HEK293T (cell line): ENCODE measurements at places on chromosomes 11 and 22.

DNA sequence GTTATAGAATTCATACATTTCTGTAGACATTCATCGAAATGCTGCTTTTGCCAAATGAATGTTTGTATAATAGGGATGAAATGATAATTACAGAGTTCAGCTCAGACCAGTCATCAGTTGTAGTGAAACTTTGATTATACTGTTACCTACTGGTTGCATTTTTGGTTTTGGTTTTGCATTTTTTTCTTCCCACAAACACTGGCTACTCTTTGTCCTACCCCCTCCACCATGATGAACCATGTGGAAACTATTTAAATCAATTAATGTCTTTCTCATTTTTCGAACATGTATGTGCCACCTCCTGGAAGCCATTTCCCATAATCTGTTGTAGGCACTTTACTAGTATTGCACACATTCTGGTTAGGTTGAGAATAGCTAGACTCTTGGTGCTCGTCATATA is 75.3 kb upstream of the MTNR1B start:
- DNase-seq = no peak

- no peak for DNase-seq
Measured at GRCh38 chr11:2103668-2104523, 35.3 kb downstream of the IGF2 start.

- DNase-seq = no peak
Measured at GRCh38 chr11:124844664-124845079, 20.6 kb upstream of the ROBO3 start.

- DNase-seq = peak; percentile 46
Measured at GRCh38 chr11:100876815-100877520, 189.9 kb downstream of the ARHGAP42 start.

DNA sequence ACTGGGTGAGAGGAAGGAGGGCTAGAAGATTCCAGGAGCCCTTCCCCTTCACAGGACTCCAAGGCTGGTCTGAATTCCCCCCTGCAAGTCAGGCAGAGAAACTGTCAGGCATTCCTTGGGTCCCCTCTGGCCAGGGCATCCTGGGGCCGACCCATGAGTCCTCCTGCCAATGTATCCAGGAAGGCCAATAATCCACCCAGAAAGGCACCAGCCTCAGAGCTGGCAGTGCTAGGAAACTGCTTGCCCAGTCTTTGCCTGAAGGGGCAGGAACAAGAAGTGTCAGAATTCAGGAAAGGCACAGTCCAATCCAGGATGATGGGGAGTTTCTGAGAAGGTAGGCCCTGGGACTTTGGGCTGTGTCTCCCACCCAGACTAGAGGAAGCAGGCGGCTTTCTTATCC is 41.0 kb downstream of the BUD13 start:
- no peak for DNase-seq

DNA sequence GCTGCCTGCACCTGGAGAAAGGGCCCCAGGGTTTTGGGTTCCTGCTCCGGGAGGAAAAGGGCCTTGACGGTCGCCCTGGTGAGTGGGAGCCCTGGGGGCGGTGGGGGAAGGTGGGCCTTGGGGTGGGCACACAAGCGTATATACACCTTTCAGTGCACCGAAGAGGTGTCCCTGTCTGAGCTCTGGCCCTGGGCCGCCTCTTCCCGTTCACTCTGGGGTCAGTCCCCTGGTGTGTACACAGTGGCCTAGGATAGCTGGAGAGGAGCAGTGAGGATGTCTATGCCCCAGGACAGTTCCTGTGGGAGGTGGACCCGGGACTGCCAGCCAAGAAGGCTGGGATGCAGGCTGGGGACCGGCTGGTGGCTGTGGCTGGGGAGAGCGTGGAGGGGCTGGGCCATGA is 2.8 kb downstream of the NHERF4 start:
- no peak for DNase-seq

DNA sequence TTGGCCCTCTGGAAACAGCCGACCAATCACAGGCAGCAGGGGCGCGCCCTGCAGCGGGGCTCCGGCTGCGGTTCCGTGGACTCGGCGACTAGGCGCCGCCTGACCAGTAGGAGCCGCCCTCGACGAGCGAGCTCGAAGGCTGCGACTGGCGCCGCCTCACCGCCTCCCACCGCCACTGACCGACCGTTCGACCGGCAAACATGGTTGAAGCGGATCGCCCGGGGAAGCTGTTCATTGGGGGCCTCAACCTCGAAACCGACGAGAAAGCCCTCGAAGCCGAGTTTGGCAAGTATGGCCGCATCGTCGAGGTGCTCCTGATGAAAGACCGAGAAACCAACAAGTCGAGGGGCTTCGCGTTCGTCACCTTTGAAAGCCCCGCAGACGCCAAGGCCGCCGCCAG is at the start of gene RBMXL2:
Gene RBMXL2, plus strand, starts transcription at position 78 of the 400 bp plus-strand sequence. Its CDS starts 123 bp downstream, at position 201.
- DNase-seq = no peak

DNA sequence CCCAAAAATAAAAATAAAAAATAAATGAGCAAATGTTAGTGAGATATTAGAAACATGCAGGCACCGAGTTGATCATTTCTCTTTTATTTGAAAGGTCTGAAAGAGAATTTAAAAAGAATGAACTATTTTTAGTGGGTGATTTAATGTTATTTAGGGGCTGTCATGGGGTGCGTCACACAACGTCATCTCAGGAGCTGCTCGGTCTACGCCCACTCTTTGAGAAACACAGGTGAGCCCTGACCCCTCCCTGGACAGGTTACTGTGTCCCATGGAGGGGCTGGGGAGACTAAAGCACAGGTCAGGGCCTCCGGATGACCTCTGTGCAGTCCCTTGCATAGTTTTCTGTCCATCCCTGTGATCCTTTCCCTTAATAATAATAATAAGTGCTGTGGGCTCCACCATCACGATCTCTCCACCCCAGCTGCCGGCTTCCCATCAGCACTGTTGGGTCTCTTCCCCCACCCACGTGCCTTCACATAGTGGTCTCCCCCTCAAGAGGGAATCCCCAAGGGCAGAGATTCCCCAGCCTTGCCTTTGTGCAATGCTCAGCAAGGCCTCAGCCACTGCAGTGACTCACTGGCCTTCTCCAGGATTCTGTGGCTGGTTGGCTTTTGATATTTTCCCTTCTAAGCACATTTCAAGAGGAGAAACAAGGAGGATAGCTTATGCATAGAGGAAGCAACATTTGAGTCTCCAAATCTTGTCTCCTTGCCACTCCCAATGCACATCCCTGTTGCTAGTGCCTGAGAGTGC is 159.9 kb downstream of the TTC17 start:
- no peak for DNase-seq

GRCh38 chr11:66843776-66844495 is 695 bp downstream of the RCE1 start:
- no peak for DNase-seq

- DNase-seq = no peak
Measured at GRCh38 chr11:61762223-61762615, 9.8 kb downstream of the MYRF start.

DNA sequence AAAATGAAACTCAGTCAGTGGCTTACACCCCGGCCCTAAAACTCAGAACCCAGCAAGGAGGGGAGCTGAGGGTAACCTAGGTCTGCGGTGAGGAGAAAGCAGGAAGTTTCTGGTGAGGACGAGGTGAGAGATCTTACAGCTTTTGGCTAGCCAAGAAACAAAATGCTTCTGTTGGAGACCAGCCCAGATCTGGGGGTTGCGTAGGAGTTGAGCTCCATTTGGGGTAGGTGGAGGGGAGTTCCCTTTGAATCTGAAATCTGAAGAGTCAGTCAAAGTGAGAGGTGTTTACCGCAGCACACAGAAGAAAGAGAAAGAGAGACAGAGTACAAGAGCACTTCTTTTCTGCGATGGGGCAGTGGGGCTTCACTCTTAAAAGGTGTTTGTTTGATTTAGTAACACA is 29.6 kb downstream of the EHF start:
- DNase-seq = no peak

GRCh38 chr11:97743205-97743742 is 1277.5 kb upstream of the CNTN5 start:
- no peak for DNase-seq

- no peak for DNase-seq
Measured at GRCh38 chr22:49597428-49598039, 230.1 kb downstream of the BRD1 start.

DNA sequence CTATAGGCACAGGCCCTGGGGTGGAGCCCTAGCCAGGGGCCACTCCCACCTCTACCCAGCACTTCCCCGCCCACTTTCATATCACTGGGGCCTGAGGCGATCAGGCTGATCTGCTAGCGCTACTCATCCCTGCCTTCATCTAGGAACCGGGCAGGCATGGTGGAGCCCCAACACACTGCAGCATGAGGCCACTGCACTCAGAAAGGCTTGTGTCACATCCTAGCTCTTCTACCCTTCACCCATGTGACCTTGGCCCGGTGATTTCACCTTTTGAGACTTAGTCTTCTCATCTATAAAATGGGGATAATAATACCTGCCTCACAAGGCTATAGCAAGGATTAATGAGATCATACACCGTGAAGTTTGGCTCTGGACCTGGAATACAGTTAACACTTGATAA is 18.1 kb upstream of the GDPD5 start:
- no peak for DNase-seq

- DNase-seq = no peak
Measured at GRCh38 chr11:10564696-10565318, 3.7 kb downstream of the LYVE1 start.

- no peak for DNase-seq
Measured at GRCh38 chr11:32705309-32706033, 89.0 kb downstream of the CCDC73 start.

DNA sequence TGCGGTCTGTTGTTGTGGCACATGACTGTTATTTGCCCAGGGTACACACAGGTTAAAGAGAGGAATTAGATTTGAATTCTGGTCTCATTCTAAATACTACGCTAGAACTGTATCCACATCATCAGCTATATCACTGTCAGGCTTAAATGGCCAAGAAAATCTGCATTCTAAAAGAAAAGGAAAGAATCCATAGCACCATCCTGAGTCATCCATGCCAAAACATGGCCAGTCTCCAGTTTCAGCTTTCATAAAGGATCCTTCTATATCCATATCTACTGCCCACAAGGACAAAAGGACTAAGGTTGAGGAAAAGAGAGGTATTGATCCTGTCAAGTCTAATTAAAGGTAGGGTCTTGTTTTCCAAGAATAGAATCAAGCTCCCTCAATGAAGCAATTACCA is 73.6 kb upstream of the GDPD4 start:
- no peak for DNase-seq

- no peak for DNase-seq
Measured at GRCh38 chr11:9397746-9398680, 13.6 kb downstream of the IPO7 start.

GRCh38 chr22:23847991-23848864 is 9.4 kb upstream of the DERL3 start:
- no peak for DNase-seq

GRCh38 chr11:119377112-119377901 is 4.2 kb downstream of the USP2 start:
- no peak for DNase-seq

DNA sequence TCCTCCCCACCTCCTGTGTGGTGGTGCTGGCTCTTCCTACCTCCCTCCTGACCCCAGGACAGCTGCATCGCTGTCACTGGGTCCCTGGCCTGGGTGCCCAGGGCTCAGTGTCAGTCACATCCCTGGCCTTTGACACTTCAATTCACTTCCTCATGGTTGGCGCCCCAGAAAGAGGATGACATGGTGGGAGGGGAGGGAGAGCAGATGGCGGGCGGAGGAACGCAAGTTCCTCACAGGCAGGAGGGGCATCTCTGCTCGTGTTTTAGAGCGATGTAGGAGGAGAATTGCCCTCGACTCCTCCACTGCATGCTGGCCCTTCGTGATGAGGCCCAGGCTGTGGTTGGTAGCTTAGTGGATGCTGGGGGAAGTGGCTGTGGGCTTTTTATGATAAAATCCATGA is 35.1 kb upstream of the KRTAP5-7 start:
- DNase-seq = no peak

DNA sequence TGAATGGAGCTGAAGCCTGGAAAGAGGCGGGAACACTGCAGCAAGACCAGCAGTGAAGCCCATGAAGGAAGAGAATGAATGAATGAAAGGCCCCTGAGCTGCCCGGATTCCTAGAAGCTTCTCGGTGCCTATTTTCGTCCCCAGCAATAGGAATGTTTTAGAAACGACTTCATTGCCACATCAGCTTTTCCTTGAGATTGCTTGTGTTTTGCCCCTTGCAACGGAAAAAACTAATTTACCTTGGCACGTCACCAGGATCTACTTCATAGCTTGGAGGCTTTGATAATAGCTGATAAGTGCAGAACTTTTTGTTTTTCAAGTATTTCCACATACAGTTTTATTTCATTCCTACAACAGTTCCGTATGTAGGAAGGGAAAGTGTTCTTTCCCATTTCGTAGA is 248.9 kb upstream of the NARS2 start:
- DNase-seq = no peak

- no peak for DNase-seq
Measured at GRCh38 chr11:107821199-107821927, 37.2 kb downstream of the SLC35F2 start.

GRCh38 chr11:111550258-111550657 is 9.7 kb downstream of the LAYN start:
- no peak for DNase-seq

GRCh38 chr11:47980088-47980906 is at the start of gene PTPRJ:
Gene PTPRJ (plus strand): TSS chr11:47980559. CDS start chr11:47980913, 354 bp downstream.
- peak; percentile 74 for DNase-seq

GRCh38 chr11:68832476-68833181 is 9.1 kb downstream of the CPT1A start:
- DNase-seq = no peak

GRCh38 chr11:121800731-121801393 is 315.2 kb downstream of the BLID start:
- no peak for DNase-seq

GRCh38 chr22:23068832-23069385 is 1.4 kb upstream of the GNAZ start:
- no peak for DNase-seq

GRCh38 chr11:93370260-93370659 is 39.7 kb downstream of the DEUP1 start:
- DNase-seq = no peak

- peak; percentile 98 for DNase-seq
Measured at GRCh38 chr11:133956650-133957633, at the start of gene IGSF9B. Gene IGSF9B (minus strand): TSS chr11:133956968. CDS start chr11:133956754, 214 bp downstream.

- DNase-seq = no peak
Measured at GRCh38 chr11:65868076-65868667, 4.4 kb downstream of the EFEMP2 start.

DNA sequence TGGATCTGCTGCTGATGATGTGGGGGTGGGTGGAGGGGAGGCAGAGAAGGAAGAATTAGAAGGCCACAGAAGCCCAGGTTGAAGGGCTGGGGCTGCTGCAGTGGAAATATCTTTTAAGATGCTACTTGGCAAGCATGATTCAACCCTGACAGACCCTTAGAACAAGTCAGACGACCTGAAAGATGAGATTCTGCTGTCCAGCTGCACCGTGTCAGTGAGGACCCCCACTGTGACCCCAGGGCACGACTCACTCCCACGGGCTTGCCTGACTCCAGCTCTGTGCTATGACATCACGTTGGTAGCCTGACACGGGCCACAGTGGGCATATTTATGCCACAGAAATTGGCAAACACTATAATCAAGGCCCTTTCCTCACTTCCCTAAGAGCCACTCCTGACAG is 36.0 kb downstream of the LRFN4 start:
- DNase-seq = no peak

DNA sequence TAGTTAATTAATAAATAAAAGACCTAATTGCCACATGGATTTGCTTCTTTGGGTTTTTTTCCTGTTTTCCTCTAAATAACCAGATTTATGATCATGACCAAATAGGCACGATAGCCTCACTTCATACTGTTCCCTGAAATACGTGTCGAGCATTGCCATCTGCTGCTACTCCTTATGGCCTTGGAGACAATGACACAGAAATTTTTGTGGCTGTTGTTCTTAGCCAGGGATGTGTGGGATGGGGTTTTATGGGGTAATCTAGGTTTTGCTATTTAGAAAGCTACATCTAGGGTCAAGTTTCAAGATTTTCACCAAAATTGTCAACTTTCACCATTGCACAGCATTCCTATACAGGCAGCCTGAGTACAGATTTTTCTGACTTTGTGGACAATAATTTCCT is 145.2 kb downstream of the DBX1 start:
- no peak for DNase-seq
